ENCODE measurements at places on chromosomes 6 and 20.
A peak's percentile ranks its signal among the peaks of the same experiment; 100 is the strongest.

GRCh38 chr6:115887891-115888290, 172.8 kb downstream of the FRK start:
- DNase-seq = no peak

GRCh38 chr6:34412643-34413214, 13.1 kb downstream of the RPS10 start:
- DNase-seq = no peak

- DNase-seq = no peak
These were observed 34.7 kb upstream of the IRF4 start for GRCh38 chr6:356828-357251.

DNA sequence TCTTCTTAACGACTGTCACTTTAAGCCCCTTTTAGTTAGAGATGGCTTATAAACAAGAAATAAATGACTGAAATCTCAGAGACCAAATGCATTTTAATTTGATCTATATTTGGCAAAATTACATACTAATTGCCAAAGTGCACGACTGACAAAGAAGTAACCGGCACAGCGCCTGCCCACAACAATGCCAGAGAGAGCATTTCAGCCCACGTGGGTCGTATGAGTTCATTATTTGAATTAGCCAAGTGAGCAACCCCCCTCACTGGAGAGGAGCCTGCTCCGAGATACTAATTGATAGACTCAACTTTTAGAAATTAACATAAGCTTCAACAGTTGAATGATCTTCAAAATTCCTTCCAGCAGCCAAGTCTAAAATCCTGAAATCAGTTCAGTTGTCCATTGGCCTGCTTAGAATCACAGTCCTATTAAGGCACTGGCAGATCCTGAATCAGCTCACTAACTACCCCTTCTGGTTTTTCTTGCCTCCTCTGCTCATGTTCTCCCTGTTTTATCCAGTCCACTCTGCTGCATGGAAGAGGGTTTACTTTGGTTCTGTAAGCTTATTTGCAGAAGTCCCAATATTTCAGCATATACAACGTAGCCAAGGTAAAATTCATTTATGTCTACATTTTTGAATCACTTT, 519.1 kb upstream of the AGPAT4 start:
- DNase-seq = no peak

DNA sequence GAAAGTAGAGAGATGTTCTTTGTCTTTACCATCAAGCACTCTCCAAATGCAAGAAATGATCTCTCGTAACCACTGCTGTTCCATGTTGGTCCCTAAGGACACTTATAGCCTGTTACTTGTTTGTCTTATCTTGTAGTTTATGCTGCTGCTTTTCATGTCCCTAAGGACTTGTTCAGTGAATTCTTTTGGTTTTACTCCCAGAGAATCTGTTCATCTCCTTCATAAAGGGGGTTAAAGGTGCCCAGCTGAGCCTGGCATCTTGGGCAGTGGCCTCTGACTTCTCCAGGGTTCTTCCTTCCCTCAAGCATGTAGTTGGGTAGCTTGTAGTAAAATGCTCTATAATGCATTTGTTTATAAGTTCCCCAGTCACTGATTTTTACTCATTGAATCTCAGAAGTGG, 864 bp upstream of the PKIG start:
- DNase-seq = peak; percentile 31

- no peak for DNase-seq
These were observed 45.1 kb upstream of the BHLHE23 start for GRCh38 chr20:63051911-63052310.

Measured in fibroblast of gingiva (primary cell).